GM23338 (cell line): ENCODE measurements at places on chromosomes 3 and 15. TPM values are rescaled to one million over a fixed set of nuclear protein-coding genes. Genes with fewer than 3 reads are reported as not detected.
A peak's percentile ranks its signal among the peaks of the same experiment; 100 is the strongest.

GRCh38 chr3:43525941-43526607, 95.7 kb downstream of the ANO10 start:
- no peaks in the 10 kb centered on the region for H3K36me3 ChIP-seq
- no peak overlapping the region for H3K27ac ChIP-seq
- no peaks in the 10 kb centered on the region for H3K4me1 ChIP-seq

The AMT gene
- total RNA-seq = 32.8 and 39.9 TPM in 2 replicates

- H3K4me1 ChIP-seq = peaks cover 9% of the 10 kb centered on the region; the same call in 1 of the 2 replicates
- H3K27ac ChIP-seq = no peak overlapping the region
- no peak overlapping the region for H3K4me3 ChIP-seq
- no peaks in the 10 kb centered on the region for H3K36me3 ChIP-seq
- peak; percentile 77 for DNase-seq
Observed at GRCh38 chr3:182490596-182491491, 302.5 kb upstream of the ATP11B start.

GRCh38 chr15:31439328-31439727, 112.7 kb downstream of the KLF13 start:
- DNase-seq = peak; percentile 66
- H3K27ac ChIP-seq = no peak overlapping the region
- no peaks in the 10 kb centered on the region for H3K36me3 ChIP-seq

DNA sequence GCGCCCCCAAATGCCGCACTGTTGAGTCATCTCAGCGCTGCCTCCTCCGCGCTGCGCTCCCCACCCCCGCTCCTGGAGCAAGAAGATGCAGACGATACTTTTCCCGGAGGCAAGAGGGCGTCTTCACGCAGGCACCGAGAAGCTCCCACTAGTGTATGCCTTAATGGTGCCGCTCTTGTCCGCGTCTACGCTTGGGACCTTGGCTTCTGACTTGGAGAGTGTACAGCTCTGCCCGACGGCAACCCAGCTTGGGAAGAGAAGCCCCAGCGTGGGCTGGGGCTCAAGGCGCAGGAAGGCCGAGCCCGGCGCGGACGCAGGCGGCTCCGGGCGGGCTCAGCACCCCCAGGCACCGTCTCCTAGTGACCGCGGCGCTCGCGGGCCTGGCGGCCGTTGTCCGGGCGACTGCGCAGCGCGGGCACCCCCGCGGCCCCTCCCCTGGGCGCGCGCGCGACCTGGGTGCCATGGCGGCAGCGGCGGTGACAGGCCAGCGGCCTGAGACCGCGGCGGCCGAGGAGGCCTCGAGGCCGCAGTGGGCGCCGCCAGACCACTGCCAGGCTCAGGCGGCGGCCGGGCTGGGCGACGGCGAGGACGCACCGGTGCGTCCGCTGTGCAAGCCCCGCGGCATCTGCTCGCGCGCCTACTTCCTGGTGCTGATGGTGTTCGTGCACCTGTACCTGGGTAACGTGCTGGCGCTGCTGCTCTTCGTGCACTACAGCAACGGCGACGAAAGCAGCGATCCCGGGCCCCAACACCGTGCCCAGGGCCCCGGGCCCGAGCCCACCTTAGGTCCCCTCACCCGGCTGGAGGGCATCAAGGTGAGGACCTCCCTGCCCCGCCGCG, at the start of gene P4HTM:
Gene P4HTM, plus strand, starts transcription at position 446 of the 840 bp plus-strand sequence. Its CDS starts 16 bp downstream, at position 462.
- DNase-seq = peak; percentile 92
- peaks cover 14% of the 10 kb centered on the region; the same call in 1 of the 2 replicates for H3K4me1 ChIP-seq
- peak within 1 kb of the TSS; percentile 86 for H3K27ac ChIP-seq
- H3K36me3 ChIP-seq = no peaks in the 10 kb centered on the region; the same call in 1 of the 2 replicates

DNA sequence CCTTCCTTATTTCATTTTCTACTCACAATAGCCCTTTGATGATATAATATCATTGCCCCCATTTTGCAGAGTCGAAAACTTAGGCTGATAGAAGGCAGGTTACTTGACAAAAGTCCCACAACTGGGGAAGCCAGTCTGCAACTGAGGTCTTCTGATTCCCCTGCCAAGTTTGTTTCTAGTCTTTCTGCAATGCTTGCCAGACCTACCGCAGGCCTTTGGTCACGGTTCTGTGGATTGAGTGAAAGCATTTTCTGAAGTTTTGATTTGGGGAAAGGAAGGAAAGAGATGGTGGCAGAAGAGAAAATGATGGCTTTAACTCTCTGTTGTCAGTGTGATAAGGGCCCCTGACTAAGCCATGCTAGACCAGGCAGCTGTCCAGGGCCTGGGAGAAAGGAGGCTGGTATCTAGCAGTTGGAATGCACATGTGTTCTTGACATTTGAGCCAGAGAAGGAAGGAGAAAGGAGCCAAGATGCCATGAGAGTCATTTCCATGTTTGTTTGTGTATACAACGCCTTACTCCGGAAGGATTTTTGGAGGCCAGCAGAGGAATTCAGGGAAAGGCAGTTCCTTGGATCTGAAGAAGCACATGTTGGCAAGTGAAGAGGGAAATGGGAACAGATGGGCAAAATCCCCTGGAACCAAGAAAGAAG, 29.9 kb downstream of the FAH start:
- H3K36me3 ChIP-seq = no peaks in the 10 kb centered on the region; the same call in 1 of the 2 replicates
- H3K27me3 ChIP-seq = no peaks in the 10 kb centered on the region
- no peak for DNase-seq
- no peak overlapping the region for H3K27ac ChIP-seq

DNA sequence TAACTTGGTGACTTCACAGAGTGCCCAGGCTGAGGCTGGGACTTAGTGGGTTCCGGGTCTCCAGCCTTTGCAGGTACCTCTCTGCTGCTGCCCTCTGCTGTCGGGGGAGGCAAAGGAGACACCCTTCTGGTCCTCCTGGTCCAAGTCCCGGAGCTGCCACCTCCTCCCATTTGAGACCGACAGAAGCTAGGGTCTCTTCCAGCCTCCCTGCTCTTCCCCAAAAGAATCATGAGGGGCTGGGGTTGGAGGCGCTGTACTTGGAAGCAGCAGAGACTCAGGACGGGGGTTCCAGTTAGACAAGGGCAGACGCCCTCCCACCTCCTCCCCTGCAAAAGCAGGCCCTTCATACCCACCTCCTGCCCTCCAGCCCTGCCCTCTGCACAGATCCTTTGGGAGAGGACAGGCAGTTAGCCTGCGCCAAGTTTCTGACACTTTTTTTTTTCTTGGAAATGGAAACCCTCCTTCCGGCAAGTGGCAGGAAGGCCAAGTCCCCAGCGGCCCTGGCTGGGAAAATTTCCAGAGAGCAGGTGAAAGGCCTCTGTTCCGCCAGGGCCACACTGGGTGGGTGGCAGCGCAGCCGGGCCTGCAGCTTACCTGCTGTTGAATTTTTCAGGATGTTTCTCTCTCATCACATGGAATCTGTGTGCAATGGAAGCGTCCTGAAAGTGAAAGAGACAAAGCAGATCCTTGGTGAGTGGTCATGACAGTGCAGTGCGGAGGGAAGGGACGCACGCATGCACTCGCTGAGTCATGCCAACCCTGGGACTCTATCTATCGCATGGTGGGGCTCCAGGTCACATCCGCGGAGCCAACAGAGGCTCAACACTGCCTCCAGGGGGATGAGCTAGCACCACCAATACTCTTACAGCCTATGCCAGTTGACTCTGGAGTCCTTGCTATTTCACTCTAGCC, 119.9 kb downstream of the DGKG start:
- no peaks in the 10 kb centered on the region for H3K27me3 ChIP-seq
- H3K27ac ChIP-seq = no peak overlapping the region
- H3K4me3 ChIP-seq = no peak overlapping the region
- H3K4me1 ChIP-seq = no peaks in the 10 kb centered on the region; the same call in 1 of the 2 replicates
- H3K36me3 ChIP-seq = no peaks in the 10 kb centered on the region

- no peak overlapping the region for H3K27ac ChIP-seq
- H3K4me3 ChIP-seq = no peak overlapping the region
- H3K4me1 ChIP-seq = no peaks in the 10 kb centered on the region; the same call in 1 of the 2 replicates
- DNase-seq = no peak
- H3K36me3 ChIP-seq = no peaks in the 10 kb centered on the region
Observed at GRCh38 chr3:49713336-49714105, 6.0 kb downstream of the AMIGO3 start.

DNA sequence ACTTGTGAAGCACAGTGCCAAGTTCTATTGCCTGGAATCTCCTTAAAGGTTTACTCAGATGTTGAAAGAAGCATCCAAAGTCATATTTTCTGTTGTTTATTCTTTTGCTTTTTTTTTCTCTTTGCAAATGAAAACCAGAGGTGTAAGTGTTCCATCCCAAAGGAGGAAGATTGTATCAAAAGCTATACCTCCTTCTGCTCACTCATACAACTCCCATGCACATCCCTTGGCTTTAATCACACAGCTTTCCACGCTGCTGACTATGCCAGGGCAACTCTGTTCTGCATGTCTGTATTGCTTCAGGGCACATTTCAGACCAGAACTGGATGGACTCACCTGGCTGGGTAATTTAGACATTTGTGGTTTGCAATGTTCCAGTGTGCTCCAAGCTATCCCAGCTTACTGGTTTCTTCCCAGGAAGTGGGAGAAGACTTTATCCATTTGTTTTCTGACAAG, 399.6 kb upstream of the TBL1XR1 start:
- H3K4me1 ChIP-seq = peaks cover 26% of the 10 kb centered on the region
- H3K4me3 ChIP-seq = no peak overlapping the region
- no peak for DNase-seq
- H3K36me3 ChIP-seq = no peaks in the 10 kb centered on the region

- no peaks in the 10 kb centered on the region for H3K36me3 ChIP-seq
- no peak overlapping the region for H3K4me3 ChIP-seq
- no peak for DNase-seq
- H3K27me3 ChIP-seq = no peaks in the 10 kb centered on the region
- peaks cover 5% of the 10 kb centered on the region for H3K4me1 ChIP-seq
Observed at GRCh38 chr3:125313060-125313635, 62.0 kb downstream of the ZNF148 start.

- H3K27ac ChIP-seq = no peak overlapping the region
- H3K4me3 ChIP-seq = no peak overlapping the region
- DNase-seq = no peak
- no peaks in the 10 kb centered on the region for H3K27me3 ChIP-seq
- H3K4me1 ChIP-seq = no peaks in the 10 kb centered on the region
Observed at GRCh38 chr3:166527325-166527724, 690.1 kb upstream of the BCHE start.

The PLSCR5 gene
- not detected in 2 replicates for total RNA-seq

DNA sequence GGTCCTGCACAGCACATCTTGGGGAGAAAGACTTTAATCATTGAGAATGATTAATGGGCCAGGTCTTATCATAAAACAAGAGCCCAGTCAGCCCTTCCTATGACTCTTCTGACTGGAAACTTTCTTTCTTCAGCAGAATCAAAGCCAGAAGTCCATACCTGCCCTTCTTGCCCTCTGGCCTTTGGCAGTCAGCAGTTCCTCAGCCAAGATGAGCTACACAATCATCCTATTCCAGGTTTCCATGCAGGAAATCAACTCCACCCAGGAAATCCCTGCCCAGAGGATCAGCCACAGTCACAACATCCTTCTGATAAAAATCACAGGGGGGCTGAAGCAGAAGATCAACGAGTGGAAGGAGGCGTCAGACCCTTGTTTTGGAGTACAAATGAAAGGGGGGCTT, 26.9 kb downstream of the ZNF589 start:
- no peak overlapping the region for H3K4me3 ChIP-seq
- no peaks in the 10 kb centered on the region for H3K4me1 ChIP-seq
- peaks cover 81% of the 10 kb centered on the region for H3K36me3 ChIP-seq
- no peak for DNase-seq

- H3K4me1 ChIP-seq = no peaks in the 10 kb centered on the region
- H3K4me3 ChIP-seq = no peak overlapping the region
- no peaks in the 10 kb centered on the region for H3K27me3 ChIP-seq
- no peak for DNase-seq
- H3K27ac ChIP-seq = no peak overlapping the region
- H3K36me3 ChIP-seq = no peaks in the 10 kb centered on the region
Observed at GRCh38 chr15:25939122-25939521, 76.0 kb upstream of the ATP10A start.

DNA sequence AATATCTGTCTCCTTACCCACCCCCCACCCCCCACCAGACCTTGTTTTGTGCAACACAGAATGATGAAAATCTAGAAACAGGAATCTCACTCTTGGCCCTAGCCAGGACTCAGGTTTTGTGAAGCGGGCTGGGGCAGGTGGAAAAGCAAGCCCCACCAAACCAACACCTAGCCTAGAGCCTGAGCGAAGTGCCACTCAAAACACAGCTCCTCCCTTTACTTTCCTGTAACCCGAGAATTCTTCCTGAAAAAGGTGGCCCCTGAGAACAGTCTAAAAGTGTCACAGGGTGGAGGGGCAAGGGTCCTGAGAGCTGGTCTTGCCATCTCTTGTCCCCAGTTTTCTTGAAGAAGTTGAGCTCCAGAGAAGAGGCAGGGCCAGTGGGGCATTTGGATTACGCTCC, 17.4 kb upstream of the RPUSD3 start:
- no peak overlapping the region for H3K4me3 ChIP-seq
- no peaks in the 10 kb centered on the region for H3K36me3 ChIP-seq
- H3K27ac ChIP-seq = no peak overlapping the region
- H3K27me3 ChIP-seq = 0 out of 2 replicates have a peak, but pooled peaks cover 2% of the 10 kb centered on the region
- peak; percentile 60 for DNase-seq

DNA sequence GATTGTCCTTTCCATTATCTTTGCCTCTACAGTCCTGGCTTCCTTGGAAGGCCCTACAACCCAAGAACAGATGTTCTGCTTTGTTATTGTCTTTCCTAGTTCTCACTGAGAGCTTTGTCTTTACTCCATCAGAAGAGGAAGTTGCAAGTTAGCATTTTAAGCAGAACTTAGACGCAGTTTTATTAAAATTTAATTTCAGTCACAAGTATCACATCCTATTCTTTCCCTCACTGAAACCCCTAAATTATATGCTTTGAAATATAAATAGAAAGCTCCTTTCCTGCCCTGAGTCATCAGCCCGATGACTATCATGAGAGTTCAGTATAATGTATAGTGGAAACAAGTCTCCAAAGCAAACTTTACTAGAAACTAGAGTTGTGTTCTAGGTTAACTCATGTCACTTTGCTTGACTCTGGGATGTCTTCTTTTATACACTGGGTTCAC, 291.2 kb upstream of the RBMS3 start:
- no peaks in the 10 kb centered on the region for H3K4me1 ChIP-seq
- no peak overlapping the region for H3K27ac ChIP-seq
- DNase-seq = no peak
- H3K4me3 ChIP-seq = no peak overlapping the region
- no peaks in the 10 kb centered on the region for H3K27me3 ChIP-seq

The LSAMP gene
- 1.6 and 2.0 TPM in 2 replicates for total RNA-seq

- H3K4me1 ChIP-seq = no peaks in the 10 kb centered on the region; the same call in 1 of the 2 replicates
- H3K4me3 ChIP-seq = no peak overlapping the region
- no peaks in the 10 kb centered on the region for H3K27me3 ChIP-seq
- H3K27ac ChIP-seq = no peak overlapping the region
Observed at GRCh38 chr15:89829161-89829560, 14.5 kb upstream of the ANPEP start.

GRCh38 chr3:142568393-142569017, 10.0 kb downstream of the ATR start:
- peak overlapping the region; percentile 43; the same call in 1 of the 2 replicates for H3K4me3 ChIP-seq
- H3K27ac ChIP-seq = no peak overlapping the region
- no peaks in the 10 kb centered on the region for H3K27me3 ChIP-seq
- peak; percentile 92 for DNase-seq

The MME gene
- 32.6 and 76.7 TPM in 2 replicates for total RNA-seq
